K562 (cell line): ENCODE measurements at places on chromosomes 12 and 14. TPM values are rescaled to one million over a fixed set of nuclear protein-coding genes. Genes with fewer than 3 reads are reported as not detected.

Gene HEBP1
- total RNA-seq, result 8.3 and 8.6 TPM in 2 replicates

Gene KRT6C
- total RNA-seq, result not detected in 2 replicates

GRCh38 chr14:93267149-93267711 lies 60.2 kb downstream of the UBR7 start:
- H3K27ac ChIP-seq, result no peak overlapping the region
- peaks cover 15% of the 10 kb centered on the region; the same call in 2 of the 3 replicates for H3K36me3 ChIP-seq
- H3K4me1 ChIP-seq, result peaks cover 3% of the 10 kb centered on the region
- no peak for DNase-seq

Gene RPL10L
- not detected in 2 replicates for total RNA-seq

- no peak for DNase-seq
- no peaks in the 10 kb centered on the region for H3K36me3 ChIP-seq
- H3K27me3 ChIP-seq, result peaks cover 4% of the 10 kb centered on the region; the same call in 1 of the 2 replicates
Observed at GRCh38 chr12:71046215-71046614, 111.6 kb downstream of the TSPAN8 start.

Gene CYP27B1
- 2.6 and 4.2 TPM in 2 replicates for total RNA-seq

- no peaks in the 10 kb centered on the region for H3K36me3 ChIP-seq
- no peak overlapping the region; the same call in 2 of the 3 replicates for H3K27ac ChIP-seq
- DNase-seq, result peak; percentile 68
- peaks cover 3% of the 10 kb centered on the region; the same call in 2 of the 3 replicates for H3K4me1 ChIP-seq
- H3K27me3 ChIP-seq, result no peaks in the 10 kb centered on the region
- no peak overlapping the region for H3K4me3 ChIP-seq
Observed at GRCh38 chr12:111624540-111624939, 25.4 kb upstream of the ATXN2 start.

DNA sequence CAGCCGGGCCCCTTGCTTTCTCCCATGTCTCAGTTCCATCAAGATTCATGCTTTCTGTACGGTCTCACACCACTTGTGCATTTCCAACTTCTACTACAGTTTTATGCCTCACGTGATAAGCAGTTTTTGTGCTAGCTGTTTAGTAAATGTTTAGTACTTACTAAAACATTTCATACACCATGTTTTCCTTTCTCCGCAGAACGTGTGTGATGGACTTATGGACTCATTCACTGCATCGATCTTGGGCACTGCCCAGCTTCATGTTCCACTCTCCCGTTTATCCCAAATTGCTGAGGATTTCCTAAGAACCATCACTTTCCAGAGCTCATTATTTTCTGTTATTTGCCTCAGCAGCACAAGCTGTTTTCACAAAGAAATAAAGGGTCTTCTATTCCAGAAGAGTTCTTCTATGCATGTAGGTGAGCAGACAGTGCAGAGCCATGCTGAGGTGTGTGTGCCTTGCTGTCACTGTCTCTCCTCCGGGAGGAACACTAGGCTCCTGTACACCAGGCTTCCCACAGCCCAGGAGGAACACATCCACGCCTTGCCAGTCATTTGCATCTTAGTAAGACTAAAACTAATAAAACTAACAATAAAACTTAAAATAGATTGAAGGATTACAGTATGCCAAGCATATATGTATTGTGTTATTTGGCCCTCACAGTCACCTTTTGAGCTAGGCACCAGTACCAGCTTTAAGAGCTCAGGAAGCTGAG lies 90.3 kb upstream of the EEA1 start:
- peak overlapping the region; percentile 63 for H3K27ac ChIP-seq
- H3K4me1 ChIP-seq, result peaks cover 39% of the 10 kb centered on the region; the same call in 2 of the 3 replicates
- DNase-seq, result no peak

DNA sequence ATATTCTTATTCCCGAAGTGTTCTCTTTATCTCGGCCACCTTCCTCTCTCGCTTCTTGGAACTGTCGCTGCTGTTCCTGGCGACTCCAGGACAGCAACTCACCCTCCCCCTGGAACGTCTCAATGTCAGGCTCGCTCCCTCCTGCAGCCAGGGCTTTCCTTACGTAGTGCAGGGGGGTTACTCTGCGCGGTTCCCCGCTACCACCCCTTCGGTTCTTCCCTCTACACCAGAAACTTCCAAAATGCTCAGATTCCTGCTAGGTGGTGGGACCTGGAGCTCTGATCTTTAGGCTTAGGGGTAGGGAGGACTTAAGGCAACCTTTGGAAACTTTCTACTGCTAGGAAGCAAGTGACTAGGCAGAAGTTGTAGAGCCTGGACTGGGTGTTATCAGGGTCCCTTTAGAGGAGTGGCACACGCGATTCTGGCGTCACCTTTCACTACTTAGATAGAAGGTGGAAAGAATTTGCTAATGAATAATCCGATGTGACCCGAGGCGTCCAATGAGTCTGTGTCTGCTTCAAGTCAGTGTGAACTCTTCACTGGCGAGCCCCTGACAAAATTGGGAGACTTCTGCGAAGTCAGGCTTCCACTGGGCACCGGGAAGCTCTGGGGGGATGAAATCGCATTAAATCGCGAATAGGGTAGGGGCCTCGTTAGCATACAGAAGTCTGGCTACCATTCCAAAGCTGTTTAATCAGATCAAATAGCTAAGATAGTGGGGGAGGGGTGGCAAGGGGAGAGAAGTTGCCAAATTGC lies 900 bp upstream of the DPF3 start:
- DNase-seq, result peak; percentile 37
- H3K36me3 ChIP-seq, result no peaks in the 10 kb centered on the region
- H3K4me3 ChIP-seq, result peak overlapping the region; percentile 52
- peaks cover 6% of the 10 kb centered on the region; the same call in 2 of the 3 replicates for H3K4me1 ChIP-seq
- peak overlapping the region; percentile 53 for H3K27ac ChIP-seq
